NCI-H2029 (cell line): ENCODE measurements at places on chromosomes 16 and 17.

GRCh38 chr17:38870259-38871165 lies 654 bp downstream of the LASP1 start:
- no peak for DNase-seq

- DNase-seq = no peak
Measured at GRCh38 chr16:54055864-54056263, 230.7 kb downstream of the IRX3 start.

DNA sequence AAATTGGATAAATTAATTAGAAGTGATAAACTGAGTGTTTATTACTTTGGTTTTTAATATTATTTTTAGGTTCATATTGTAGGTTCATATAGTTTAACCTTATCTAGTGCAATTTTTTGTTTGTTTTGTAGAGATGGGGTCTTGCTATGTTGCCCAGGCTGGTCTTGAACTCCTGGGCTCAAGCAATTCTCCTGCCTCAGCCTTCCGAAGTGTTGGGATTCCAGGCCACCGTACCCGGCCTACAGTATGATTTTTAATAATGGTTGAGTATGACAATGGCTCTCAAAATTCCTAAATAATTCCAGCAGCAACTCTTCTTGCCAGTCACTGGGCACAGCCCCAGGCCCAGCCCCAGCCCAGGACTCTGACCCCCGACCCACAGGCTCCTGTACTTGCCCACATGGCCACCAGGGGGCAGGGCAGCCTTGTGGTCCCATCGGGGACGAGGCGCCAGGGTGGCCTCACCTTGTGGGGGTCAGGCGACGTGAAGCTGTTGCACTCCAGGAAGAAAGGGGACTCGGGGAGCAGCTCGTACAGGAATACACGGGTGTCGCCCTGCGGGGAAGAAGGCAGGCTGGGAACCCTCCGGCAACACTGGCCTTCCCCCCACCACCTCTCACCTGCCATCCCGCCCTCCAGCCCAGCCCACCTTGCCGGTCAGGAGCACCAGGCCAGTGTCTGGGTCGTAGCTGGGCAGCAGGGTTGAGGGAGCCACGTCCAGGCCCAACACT lies 7.9 kb upstream of the PAM16 start:
- no peak for DNase-seq

DNA sequence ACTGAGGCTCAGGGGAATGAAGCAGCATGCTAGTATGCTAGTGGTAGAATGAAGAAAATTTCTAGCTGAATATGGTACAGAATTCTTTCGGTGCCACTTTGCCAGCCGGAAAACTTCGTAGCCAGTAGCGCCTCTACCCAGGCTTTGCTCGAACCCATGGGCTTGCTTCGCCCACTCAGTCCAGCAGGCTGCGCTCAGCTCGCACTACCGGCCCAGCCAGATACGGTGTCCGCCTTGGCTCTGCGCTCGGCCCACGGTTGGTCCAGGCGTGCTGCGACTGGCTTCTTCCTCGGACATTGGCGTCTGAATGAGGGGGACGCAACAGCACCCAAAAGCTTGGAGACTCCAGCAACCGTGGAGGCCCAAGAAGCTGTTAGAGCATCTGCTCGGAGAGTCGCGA lies 372.5 kb upstream of the CDH8 start:
- no peak for DNase-seq

- DNase-seq = no peak
Measured at GRCh38 chr17:50181144-50181543, 15.3 kb downstream of the SGCA start.
